Esophagus (tissue), 2 donors: ENCODE measurements at places on chromosomes 12 and 14. TPM values are rescaled to one million over a fixed set of nuclear protein-coding genes. Genes with fewer than 3 reads are reported as not detected.

Gene ACOT6
- not detected for polyA plus RNA-seq

Gene KCNA5
- 0.81 TPM for polyA plus RNA-seq

Gene DDX23
- 26.2 TPM for polyA plus RNA-seq

Gene GYS2
- polyA plus RNA-seq: 12.2 TPM

Gene TMEM30B
- 12.8 TPM for polyA plus RNA-seq

Gene NAV3
- polyA plus RNA-seq: 0.19 TPM

Gene SVOP
- polyA plus RNA-seq: not detected

Gene CLIP1
- polyA plus RNA-seq: 52.3 TPM

Gene SDSL
- polyA plus RNA-seq: 1.3 TPM

Gene FAR2
- 0.92 TPM for polyA plus RNA-seq

Gene TAS2R10
- polyA plus RNA-seq: not detected

Gene SLC41A2
- 0.22 TPM for polyA plus RNA-seq

Gene HELB
- 0.57 TPM for polyA plus RNA-seq

Gene STYK1
- polyA plus RNA-seq: 7.0 TPM

Gene ATG2B
- 2.9 TPM for polyA plus RNA-seq

Gene TIMM9
- polyA plus RNA-seq: 27.1 TPM

Gene DAAM1
- 32.7 TPM for polyA plus RNA-seq

Gene KRT80
- 53.9 TPM for polyA plus RNA-seq

Gene C12orf54
- 5.8 TPM for polyA plus RNA-seq

Gene TPI1
- polyA plus RNA-seq: 939 TPM

Gene GALNT8
- 0.08 TPM for polyA plus RNA-seq

Gene CCDC175
- polyA plus RNA-seq: not detected

Gene NOS1
- 0.32 TPM for polyA plus RNA-seq

Gene SPX
- not detected for polyA plus RNA-seq

Gene HIGD1C
- not detected for polyA plus RNA-seq

Gene FGD6
- polyA plus RNA-seq: 2.2 TPM

Gene PROX2
- not detected for polyA plus RNA-seq

Gene KIF5A
- polyA plus RNA-seq: 0.24 TPM

Gene FOXN4
- not detected for polyA plus RNA-seq

Gene SERPINA12
- polyA plus RNA-seq: not detected

Gene MANSC4
- not detected for polyA plus RNA-seq

Gene REM2
- 0.31 TPM for polyA plus RNA-seq

Gene MYH6
- polyA plus RNA-seq: 0.63 TPM

Gene KRT81
- polyA plus RNA-seq: 0.05 TPM

Gene TDRD9
- 0.39 TPM for polyA plus RNA-seq

Gene TNS2
- 48.6 TPM for polyA plus RNA-seq

Gene NCOR2
- polyA plus RNA-seq: 22.9 TPM

Gene SLC35F4
- not detected for polyA plus RNA-seq

Gene ADCY4
- polyA plus RNA-seq: 10.2 TPM

Gene GZMH
- polyA plus RNA-seq: 1.2 TPM

Gene SLC15A4
- 7.3 TPM for polyA plus RNA-seq

Gene LIN7A
- 0.16 TPM for polyA plus RNA-seq

Gene CPNE6
- 0.06 TPM for polyA plus RNA-seq

Gene ERO1A
- polyA plus RNA-seq: 592 TPM

Gene CCDC177
- 0.04 TPM for polyA plus RNA-seq

Gene ERP27
- 0.51 TPM for polyA plus RNA-seq

Gene P2RX7
- polyA plus RNA-seq: 1.2 TPM

Gene ASB2
- 4.7 TPM for polyA plus RNA-seq

Gene LRRC10
- polyA plus RNA-seq: not detected

Gene EFS
- polyA plus RNA-seq: 23.1 TPM

Gene KRT4
- polyA plus RNA-seq: 17,509 TPM

Gene FSCB
- not detected for polyA plus RNA-seq

Gene ADAM21
- 0.01 TPM for polyA plus RNA-seq

Gene GARIN6
- not detected for polyA plus RNA-seq

Gene KRT73
- not detected for polyA plus RNA-seq
